ENCODE measurements at places on chromosomes 12 and 14. TPM values are rescaled to one million over a fixed set of nuclear protein-coding genes. Genes with fewer than 3 reads are reported as not detected.

The DAO gene
- total RNA-seq = not detected

The MYF5 gene
- total RNA-seq = not detected

The HOXC6 gene
- total RNA-seq = 0.78 TPM

The PIK3C2G gene
- 2.2 TPM for total RNA-seq

All from hair follicular keratinocyte (primary cell).